T-helper 2 cell treated with Interferon-gamma antibody and Interleukin-4, amounts not matched to agents 5 μg/mL and 100 μg/mL, for 36 hours (primary cell): ENCODE measurements at places on chromosomes 11 and 22.

DNA sequence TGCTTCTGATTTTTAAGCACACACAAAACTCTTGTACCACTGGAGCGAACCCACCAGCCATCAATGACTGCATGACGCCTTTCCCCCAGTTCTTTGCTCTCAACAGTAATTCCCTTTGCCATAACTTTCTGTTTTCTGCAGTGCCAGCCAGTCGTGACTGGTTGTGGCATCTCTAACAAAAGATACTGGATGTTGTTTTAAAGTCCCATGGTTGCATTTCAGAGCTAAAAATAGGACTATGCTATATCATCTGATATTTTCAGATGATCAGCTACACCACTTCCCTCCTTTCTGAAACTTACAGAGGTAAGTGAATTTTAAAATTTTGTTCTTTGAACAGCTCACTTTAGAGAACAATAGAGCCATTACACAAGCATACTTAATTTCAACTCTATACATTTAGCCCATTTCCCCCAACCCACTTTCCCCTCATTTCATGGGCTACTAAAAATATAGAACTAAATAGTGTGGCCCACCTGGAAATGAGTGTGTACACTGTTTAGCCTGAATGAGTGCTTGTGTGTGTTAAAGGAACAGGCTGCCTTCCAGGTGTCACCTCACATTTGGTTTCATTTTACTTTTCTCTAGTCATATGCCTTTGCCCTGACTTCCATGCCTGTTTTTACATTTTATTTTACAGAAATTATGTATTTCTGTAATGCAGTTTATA lies 136.9 kb upstream of the ZC3H12C start:
- no peak for DNase-seq

DNA sequence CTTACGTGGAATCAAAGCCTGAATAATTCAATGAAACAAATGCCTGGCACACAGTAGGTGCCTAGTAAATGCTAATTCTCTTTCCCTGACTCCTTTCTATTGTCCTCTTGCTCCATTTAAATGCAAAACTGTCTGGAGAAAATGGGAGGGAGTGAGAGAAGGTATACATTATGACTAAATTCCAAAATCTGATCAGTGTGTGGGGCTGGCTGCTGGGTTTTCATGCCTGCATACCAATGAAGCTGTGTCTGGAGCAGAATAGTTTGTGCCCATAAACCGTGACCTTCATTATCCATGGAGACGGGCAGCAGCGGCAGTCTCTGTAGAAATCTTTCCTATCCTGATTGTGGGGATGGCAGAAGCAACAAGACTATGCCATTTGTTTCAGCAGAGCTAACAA lies 223.4 kb upstream of the ZBED5 start:
- DNase-seq, result no peak

DNA sequence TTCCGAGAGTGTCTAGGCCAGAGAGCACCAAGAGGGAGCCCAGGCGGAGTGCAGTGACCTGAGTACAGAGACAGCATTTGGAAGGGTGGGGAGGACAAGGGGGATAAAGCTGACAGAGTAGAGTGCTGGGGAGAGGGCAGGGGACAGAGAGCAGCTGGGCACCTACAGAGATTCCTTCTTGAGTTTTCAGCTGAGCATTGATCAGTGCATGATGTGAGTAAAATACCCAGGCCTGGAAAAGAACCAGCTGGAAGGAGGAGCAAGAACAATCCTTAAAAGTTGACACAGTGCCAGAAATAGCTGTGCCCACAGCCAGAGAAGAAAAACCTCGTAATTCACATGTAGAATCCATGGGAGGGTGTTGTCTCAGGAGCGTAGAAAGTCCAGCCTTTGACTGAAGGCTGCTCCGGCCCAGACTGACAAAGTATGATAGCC lies 33.9 kb upstream of the PANX2 start:
- no peak for DNase-seq

- DNase-seq, result no peak
Observed at GRCh38 chr11:119505861-119506260, 82.9 kb upstream of the THY1 start.

DNA sequence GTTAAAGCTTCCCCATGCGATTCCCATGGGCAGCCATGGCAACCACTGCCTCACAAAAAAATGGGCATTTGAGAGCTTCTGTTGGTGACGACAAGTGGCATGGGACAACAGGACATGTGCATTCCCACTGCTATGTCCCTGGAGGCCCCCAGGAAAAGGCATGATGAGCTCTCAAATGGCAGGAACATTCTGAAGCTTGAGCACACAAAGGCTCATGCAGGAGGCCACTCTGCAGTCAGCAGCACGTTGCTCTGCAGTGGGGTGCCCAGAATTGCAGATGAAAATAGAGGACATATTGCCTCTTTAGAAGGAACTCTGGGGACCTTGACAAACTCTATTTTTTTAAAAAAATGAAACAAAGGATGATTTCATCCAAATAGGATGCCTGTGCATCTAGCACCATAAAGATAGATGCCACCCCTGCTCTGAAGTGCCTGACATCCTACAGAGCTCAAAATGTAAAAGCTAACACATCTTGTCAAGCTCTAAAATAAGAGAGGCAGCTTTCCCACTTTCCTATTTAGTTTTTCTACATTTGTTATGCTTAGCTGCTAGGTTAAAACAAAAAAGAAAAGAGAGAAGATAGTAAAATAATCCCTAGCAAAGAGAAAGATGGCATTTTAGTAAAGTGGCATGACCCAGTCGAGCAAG lies 277.6 kb upstream of the ZC3H12C start:
- no peak for DNase-seq

- DNase-seq, result no peak
Observed at GRCh38 chr11:12293486-12293885, 83.9 kb upstream of the PARVA start.

DNA sequence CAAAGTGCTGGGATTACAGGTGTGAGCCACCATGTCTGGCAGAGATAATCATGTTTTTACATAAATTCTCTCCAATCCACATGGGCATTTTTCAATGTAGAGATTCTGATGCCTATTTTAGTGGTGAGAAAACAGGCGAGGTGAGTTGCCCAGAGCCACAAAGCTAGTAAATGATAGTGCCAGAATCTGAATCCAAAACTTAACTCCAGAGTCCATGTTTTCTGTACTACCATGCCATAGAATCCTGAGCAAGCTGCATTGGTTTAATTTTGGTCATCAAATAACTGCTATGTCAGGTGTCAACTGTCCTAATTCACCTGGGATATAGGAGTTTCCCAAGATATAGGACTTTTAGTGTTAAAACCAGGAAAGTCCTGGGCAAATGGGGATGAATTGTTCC lies 13.6 kb downstream of the NEFH start:
- no peak for DNase-seq

DNA sequence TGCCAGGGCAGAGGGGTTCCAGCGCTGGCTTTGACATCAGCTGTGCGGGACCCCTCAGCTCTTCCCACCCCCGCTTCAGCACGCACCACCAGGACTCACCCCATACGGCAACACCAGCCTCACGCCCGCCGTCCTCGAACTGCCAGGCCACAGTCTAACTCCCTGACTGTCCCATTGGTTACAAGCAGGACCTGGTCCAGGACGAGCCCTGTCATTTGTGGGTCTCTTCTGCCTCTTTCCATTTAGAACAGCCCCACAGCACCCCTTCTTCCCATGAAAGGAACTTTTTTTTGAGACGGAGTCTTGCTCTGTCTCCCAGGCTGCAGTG lies 81.7 kb downstream of the PHF21B start:
- DNase-seq, result no peak

DNA sequence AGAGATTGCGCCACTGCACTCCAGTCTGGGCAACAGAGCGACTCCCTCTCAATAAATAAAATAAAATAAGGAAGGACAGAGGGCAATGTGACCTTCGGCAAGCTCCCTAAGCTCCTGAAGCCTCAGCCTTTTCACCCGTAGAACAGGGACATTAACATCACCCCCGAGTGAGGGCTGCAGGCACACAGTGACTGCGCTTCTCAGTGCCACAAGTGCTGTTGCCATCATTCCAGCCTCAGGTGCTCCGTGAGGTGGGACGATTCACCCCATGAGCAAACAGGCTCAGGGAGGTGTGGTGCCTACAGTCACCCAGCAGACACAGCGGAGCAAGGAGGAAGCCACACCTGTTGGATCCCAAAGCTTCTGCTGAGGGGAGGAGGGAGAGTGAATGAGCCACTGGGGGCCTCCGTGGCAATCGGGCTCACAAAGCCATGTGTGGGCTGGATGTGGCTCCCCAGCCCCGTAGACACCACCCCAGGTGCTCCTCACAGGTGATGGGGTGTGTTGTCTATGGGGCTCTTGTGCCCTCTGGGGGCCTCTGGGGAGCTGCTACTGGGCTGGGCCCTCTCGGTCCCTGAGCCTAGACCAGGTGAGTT lies 9.1 kb upstream of the TCF20 start:
- no peak for DNase-seq

DNA sequence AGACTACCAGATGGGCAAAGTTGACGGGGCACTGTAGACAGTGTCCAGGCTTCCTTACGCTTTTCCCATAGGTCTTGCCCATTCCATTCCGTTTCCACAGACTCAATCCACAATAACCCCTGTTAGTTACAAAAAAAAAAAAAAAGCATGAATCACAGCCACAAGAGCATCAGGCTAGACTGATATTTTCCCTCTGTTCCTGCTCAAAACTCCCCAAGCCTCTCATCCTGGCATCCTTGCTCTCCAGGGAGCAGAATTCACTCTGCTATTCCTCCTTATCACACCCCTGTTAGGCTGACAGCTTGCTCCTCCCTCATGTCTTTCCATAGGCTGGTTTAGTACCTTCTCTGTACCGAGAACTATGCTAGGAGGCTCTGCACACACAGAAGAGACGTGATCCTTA lies 42.2 kb downstream of the TMEM123 start:
- no peak for DNase-seq

DNA sequence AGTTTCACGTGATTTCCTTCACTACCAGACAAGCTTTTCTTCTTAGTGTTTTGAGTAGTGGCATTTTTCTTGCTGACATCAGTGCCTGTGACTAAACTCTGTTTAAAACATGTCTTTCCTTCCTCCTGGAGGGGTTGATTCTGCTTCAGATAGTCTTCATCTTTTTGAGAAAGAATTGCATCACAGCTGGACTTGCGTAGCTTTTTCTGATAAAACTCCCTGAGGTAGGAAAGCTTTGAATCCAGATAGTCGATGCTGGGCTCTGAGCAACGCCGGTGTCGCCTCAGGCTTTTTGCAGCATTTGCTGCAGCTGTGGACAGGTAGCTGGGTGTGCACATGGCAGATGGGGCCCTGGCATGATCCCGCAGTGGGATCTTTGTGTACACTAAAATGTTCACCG lies 131.7 kb downstream of the ARHGAP20 start:
- no peak for DNase-seq

DNA sequence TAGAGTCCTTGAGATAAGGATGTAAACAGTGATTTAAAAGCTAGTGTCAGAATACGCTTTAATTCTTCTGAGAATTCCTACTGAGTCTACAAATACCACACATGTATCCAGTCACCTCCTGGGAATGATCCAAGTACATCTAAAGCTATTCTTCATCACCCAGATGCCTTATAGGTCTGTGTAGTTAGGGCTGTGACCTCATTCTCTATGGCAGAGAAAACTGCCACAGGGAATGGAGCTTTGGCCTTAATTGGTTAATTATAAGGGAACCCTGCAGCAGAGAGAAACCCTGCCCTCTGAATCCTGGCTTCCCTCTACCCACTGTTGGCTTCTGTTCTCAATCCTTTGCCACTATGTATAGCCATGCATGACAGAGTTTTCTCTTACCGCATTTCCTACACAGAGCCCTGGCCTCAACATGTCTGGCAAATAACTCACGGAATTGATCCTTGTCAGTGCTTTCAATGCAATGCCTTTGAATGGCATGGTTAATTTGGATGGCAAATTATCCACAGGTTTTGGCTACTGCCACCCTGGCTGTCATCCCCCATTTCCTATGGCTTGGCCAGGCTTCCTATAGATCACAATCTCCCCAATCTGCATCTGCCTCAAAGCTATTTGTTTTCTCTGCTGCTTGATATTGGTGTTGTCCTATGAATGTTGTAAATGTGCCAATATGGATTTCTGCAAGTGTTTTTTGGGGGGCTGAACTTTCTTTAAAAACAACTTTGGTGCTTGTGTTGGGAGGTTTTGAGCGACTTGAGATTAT lies 2.9 kb downstream of the DIXDC1 start:
- no peak for DNase-seq

GRCh38 chr11:118341815-118342489 lies 553 bp downstream of the CD3D start:
- DNase-seq, result no peak

DNA sequence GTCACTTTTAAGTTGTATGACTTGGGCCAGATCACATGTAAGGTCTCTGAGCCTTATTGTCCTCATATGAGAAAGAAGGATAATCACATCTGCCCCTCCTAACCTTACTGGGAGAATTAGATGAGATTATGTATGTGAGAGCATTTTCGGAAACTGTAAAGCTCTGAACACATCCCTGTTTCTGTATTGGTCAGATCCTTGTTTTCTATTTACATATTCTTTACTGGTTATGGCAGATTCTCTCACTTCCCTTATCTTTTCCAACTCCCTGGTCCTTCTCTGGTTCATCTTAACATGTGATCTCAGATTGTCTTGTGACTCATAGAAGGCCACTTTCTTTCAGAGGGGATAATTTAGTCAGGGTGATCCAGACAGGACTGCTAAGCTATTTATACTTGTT lies 41.8 kb downstream of the CCDC81 start:
- DNase-seq, result no peak

- DNase-seq, result no peak
Observed at GRCh38 chr11:22984045-22984444, 123.8 kb upstream of the CCDC179 start.

GRCh38 chr22:26906464-26906863 lies 249.1 kb downstream of the MIAT start:
- DNase-seq, result no peak

GRCh38 chr11:33480626-33481025 lies 220.0 kb downstream of the C11orf91 start:
- DNase-seq, result no peak

- DNase-seq, result no peak
Observed at GRCh38 chr22:22030493-22031182, 48.1 kb upstream of the TOP3B start.
